ENCODE measurements at places on chromosomes 5 and 9.

- no peak for DNase-seq
Measured at GRCh38 chr9:128294142-128294541, 18.1 kb downstream of the SWI5 start.

- DNase-seq: peak; percentile 95
Measured at GRCh38 chr5:71455427-71456361, at the start of gene BDP1. Gene BDP1, plus strand, starts transcription at chr5:71455651. Its CDS starts 227 bp downstream, at chr5:71455878.

- no peak for DNase-seq
Measured at GRCh38 chr9:135223831-135224230, 136.4 kb downstream of the OLFM1 start.

DNA sequence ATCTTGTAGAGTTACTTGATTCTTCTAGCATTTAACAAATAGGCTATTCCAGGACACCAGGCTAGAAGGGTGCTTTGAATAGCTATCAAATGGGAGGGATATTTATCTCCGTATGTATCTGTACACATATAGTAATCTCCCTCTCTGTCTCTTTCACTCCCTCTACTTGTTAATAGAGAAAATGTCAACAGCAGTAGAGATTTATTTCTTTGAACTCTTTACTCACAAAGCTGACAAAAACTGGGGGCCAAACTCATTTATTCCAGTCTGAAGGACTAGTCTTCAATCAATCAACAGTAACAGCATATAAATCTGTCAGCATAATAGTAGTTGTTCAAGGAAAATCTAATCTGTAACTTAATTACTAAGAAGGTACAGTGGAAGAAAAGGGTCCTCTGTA, 78.2 kb upstream of the FER start:
- no peak for DNase-seq

DNA sequence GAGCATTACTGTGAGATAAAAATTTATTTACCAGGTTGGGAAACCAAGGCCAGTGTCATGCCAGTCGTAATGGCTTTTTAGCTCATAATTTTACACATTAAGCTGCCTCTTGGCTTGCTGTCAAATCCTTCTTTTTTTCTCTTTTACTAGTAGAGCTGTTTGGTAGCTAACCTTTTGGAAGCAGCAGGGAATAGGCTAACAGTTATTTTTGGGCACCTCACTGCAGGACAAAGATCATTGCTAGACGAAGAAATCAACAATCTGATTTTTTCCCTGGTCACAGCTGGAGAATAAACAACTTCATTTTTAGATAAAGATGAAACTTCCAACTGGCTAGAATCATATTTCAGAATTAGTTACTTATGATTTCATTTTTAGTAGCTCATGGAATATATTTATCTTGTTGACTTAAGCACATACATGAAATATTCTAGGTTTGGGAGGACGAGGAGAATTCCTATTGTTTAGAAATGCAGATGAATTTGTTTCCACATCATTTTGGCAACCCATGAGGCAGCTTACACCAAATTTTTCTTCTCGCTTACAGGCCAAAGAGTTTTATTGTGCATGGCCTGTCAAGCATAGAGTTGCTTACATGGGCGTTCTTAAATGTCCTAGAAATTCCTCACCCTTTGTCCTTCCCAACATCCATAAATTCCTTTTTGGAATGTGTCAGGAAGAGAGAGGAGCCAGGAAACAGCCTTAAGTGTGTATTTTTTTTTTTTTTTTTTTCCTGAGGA, 19.6 kb downstream of the TNC start:
- DNase-seq: no peak

GRCh38 chr9:121360601-121361374, 9.3 kb downstream of the STOM start:
- DNase-seq: no peak

GRCh38 chr9:106868565-106868964, 5.6 kb downstream of the ZNF462 start:
- DNase-seq: no peak

- no peak for DNase-seq
Measured at GRCh38 chr5:58299256-58299655, 160.6 kb downstream of the PLK2 start.

- no peak for DNase-seq
Measured at GRCh38 chr5:2921176-2921575, 169.7 kb upstream of the IRX2 start.

GRCh38 chr5:140345919-140346347, 470 bp downstream of the HBEGF start:
- DNase-seq: no peak

- no peak for DNase-seq
Measured at GRCh38 chr9:35273591-35273990, 111.8 kb downstream of the UNC13B start.

DNA sequence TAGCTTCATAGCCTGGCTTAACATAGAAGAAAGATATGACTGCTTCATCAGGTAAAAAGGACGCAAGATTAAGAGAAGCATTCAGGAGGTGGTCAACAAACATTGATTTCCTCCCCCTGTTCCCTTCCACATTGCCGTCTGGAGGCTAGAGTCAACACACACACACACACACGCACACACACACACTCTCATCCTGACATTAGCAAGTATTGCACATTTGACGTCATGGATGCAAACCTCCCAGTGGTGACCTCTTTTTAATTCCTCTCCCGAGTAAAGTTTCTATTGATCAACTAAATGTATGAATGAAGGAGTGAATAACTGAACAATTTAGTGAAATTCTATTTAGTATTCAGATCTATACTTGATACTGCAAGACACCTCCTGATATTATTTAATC, 332.8 kb downstream of the ELAVL2 start:
- no peak for DNase-seq

DNA sequence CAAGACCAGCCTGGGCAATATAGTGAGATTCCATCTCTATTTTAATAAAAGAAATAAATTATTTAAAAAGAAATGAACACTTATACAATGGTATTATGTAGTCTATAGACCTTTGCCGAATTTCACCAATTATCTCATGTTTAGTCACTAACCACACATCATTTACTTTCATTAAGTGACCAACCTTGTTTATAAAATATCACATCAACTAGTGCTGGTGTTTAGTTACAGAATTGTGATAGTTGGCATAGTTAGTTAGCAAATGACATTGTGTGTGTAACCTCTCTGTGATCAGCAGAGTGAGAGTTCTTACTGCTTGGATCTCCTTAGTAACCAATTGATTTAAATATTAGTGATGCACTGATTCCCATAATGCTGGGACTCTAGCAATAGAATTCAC, 71.8 kb downstream of the PRR16 start:
- DNase-seq: no peak

- DNase-seq: no peak
Measured at GRCh38 chr5:180213256-180213600, 4.2 kb upstream of the RASGEF1C start.

- DNase-seq: no peak
Measured at GRCh38 chr9:108396193-108396592, 459.6 kb downstream of the ACTL7B start.

DNA sequence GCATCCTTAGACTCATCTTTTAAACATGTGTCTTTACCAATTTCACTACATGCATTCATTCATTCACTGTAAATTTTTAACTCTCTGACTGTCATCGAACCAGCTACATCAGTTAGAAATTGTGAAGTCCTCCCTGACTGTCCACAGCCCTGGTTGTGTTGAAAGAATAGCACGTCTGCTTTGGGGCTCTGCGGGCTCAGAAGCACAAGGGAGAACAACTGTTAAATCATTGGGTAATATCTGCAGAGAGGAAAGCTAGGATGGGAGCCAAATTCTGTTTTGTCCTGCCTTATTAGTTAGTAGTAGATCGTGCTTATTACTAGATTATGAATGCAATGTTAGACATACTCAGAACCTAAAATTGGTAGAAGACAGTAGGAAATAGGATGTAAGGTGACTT, 26.3 kb upstream of the FAM120AOS start:
- no peak for DNase-seq

GRCh38 chr5:13632676-13633075, 311.8 kb downstream of the DNAH5 start:
- no peak for DNase-seq

DNA sequence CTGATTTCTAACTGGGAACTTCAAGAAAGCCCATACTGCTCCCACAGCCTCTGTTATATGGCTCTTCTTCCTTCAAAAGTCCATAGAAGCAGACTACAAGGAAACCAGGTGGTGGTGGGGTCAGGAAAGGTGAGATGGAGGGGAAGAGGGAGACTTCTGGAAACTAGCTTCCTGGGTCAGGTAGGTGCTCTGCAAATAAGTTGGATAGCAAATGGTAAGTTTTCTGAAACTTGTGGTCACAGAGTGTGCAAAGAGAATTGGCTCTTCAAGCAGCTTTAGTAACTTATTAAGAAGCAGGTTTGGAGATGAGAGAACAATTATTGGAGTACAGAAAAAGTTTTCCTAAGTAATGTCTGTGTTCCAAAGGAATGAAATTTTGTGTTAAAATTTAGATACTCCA, 316.9 kb downstream of the ADGRV1 start:
- no peak for DNase-seq

- no peak for DNase-seq
Measured at GRCh38 chr9:84570482-84571154, 98.9 kb upstream of the NTRK2 start.

DNA sequence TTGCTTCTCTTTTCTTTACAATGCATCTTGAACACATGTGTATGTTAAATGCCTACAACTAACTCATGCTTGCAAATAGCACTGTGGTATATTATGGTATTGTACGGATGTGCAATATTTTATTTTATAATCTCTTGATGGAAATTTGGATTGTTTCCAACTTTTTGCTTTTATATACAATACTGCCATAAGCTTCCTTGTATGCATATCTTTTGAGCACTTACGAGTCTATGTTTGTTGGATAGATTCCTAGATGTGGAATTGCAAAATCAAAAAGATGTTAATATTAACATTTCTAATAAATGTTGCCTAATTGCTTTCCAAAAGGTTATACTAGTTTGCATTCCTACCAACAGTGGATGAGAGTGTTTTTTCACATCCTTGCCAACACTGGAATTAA, 3.4 kb upstream of the GALNT12 start:
- DNase-seq: no peak

DNA sequence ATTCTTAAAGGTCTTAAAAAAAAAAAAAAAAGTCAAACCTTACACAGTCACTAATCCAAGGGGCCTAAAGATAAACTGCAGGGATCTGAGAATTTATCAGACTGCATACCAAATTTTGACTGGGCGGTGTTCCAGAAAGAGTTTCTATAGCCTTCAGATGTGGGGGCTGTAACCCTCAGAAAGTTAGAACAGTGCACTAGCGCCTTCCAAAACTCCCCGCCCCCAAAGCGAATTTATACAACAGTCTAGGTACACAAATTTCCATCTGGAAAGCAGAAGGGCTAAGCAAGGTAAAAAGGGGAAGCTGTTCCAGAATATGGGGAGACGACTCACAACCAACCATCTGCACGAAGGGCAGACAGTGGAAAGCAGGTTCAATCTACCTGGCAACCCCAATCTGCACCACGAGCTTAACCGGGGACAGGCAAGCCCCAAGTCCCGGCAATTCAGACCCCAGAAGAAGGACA, 813 bp downstream of the ERMP1 start:
- peak; percentile 15 for DNase-seq

DNA sequence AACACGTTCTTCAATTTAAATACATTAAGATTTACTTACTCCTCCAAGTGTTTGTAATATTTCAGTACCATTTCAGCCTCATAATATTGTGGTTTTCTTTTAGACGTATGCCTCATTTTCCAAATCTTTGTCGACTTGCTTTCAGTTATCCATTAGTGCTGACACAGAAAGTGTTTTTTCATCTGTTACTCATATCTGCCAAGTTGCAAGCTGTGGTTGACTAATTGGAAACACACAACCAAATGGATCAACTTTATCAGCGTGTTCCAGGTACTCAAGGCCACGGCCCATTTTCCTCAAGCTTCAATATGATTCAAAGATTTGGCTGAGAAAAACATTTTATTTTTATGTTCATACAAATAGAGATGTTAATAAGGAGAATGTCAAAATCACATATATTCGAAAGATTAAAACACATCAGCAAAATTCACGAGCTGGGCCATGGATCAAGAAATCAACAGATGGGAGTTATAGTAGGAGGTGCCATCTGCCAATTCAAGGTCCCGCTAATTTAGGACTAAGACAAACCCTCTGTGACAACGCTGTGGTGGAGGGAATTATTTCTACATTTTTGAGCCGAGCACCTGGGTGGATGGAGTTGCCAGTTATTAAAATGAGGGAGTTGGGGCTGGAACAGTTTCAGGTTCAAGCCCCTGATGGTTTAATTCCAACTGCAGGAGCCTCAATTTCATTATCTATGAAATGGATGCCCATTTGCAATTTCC, 27.2 kb upstream of the CCNJL start:
- no peak for DNase-seq

GRCh38 chr9:83304686-83305085, 233.5 kb downstream of the FRMD3 start:
- no peak for DNase-seq

DNA sequence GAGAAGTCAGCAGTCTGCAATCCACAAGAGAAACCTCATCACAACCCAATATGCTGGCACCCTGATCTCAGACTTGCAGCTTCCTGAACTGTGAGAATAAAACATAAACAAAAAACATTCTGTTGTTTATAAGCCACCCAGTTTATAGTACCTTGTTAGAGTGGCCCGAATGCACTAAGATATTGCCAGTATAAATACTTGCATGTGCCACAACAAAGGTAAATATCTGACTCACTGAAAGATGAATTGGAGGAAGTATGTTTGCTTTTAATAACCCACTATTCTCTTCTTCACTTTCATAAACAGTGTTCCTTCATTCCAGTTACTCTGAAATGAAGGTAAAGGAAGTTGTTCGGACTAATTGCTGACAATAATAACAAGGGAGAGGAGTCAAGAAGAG, 1163.4 kb upstream of the CDH6 start:
- no peak for DNase-seq

- DNase-seq: no peak
Measured at GRCh38 chr5:172672681-172673080, 31.6 kb downstream of the NEURL1B start.

- DNase-seq: no peak
Measured at GRCh38 chr5:124252191-124252638, 494.2 kb downstream of the ZNF608 start.

DNA sequence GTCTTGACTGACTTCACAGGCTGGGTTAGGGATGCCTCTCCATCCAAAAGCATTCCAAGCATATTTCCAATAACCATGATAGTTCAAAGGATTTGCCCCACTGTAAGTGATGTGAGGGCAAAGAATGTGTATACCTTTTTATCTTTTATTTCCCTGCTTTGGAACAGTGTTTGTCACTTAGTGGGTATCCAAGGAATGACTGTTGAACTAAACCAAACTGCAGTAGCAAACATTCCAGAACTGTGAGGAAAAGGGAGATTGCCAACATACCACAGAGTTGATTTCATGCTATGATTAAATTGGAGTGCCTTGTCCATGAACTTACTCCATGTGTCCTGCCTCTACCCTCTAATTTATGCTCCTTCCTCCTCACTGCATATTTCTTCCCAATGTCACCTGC, 400.0 kb downstream of the KIAA0825 start:
- DNase-seq: no peak

DNA sequence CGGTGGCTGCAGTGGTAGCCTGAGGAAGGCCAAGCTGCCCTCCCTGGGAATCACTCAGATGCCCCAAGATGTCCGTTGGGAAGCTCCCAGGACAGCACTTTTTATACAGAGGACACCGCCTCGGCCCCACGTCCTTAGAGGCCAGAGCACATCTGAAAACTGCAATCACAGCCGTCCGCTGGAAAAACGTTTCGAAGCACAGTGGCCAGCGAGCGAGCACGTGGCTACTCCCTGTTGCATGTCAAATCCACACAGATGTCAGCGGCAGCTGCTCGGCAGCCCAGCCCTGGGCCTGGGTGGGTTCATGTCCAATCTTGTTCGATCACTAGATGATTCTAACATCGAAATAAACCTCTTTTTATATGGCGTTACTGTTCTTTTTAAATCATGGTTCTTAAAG, 8.9 kb downstream of the PPP1R26 start:
- DNase-seq: no peak

GRCh38 chr5:91146230-91146629, 236.9 kb downstream of the ARRDC3 start:
- no peak for DNase-seq
